ENCODE measurements at places on chromosomes 16 and 17.

DNA sequence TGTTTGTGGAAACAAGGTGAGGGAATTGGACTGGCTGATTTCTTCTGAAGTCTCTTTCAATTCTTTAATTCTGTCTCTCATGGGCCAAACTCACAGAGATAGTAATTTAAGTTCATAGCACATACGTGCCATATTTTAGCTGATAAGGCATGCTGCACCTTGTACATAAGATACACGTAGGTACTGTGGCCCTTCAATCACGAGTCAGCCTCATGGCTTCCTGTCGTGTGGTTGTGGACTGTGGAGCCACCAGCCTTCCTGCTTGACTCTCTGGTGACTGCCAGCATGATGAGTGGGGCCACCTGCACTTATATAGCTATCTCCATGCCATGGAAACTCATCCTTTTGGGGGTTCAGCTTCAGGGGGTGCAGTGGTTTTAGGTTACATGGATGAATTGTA lies 25.1 kb downstream of the KSR1 start:
- peak; percentile 69 for DNase-seq

DNA sequence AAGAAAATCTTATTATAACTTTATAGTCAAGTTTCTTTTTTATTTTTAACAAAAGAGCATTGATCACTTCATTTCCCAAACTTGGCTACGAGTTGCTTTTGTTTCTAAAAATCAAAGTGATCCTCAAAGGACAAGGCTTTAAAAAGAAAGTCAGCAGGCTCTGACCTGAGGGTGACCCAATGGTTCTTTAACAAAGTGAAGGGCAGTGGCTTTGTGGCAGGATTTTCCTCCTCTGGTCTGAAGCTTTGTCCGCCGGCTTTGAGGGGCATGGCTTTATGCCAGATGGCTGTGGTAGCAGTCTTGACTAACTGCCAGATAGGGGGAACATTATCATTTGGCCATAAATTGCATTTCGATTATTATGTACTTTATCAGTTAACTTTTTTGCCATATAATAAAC lies 28.5 kb downstream of the IQCK start:
- DNase-seq: peak; percentile 39

DNA sequence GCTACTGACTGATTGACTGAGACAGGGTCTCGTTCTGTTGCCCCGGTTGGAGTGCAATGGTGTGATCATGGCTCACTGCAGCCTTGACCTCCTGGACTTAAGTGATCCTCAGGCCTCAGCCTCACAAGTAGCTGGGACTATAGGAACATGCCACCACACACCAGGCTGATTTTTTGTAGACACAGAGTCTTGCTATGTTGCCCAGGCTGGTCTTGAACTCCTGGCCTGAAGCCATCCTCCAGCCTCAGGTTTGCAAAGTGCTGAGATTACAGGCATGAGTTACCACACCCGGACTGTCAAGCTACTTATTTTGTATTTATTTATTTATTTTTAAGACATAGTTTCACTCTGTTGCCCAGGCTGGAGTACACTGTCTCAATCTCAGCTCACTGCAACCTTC lies 55.2 kb downstream of the METTL16 start:
- DNase-seq: no peak

GRCh38 chr17:77497578-77497934 lies 356.8 kb downstream of the SEC14L1 start:
- DNase-seq: no peak

GRCh38 chr16:30416624-30417528 lies 9.5 kb downstream of the ZNF771 start:
- peak; percentile 41 for DNase-seq

DNA sequence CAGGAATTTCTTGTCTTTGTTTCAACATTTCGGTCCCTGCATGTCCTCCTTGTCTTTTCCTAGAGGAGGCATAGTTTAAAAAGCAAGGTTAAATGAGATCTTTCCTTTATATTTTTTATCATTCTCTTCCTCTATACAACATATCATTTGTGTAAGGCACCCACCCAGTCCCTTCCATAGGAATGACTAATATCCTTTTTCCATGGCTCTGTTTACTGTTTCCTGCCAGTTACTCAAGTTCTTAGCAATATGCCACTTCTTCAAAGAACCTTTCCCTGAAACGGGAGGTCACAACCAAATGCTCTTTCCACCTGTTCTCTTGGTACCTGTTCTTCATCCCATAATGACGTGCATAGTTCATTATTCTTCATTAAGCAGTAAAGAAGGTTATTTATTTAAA lies 1237.1 kb upstream of the GOT2 start:
- no peak for DNase-seq

- DNase-seq: no peak
These were observed 46.6 kb downstream of the STH start for GRCh38 chr17:46045639-46046038.

DNA sequence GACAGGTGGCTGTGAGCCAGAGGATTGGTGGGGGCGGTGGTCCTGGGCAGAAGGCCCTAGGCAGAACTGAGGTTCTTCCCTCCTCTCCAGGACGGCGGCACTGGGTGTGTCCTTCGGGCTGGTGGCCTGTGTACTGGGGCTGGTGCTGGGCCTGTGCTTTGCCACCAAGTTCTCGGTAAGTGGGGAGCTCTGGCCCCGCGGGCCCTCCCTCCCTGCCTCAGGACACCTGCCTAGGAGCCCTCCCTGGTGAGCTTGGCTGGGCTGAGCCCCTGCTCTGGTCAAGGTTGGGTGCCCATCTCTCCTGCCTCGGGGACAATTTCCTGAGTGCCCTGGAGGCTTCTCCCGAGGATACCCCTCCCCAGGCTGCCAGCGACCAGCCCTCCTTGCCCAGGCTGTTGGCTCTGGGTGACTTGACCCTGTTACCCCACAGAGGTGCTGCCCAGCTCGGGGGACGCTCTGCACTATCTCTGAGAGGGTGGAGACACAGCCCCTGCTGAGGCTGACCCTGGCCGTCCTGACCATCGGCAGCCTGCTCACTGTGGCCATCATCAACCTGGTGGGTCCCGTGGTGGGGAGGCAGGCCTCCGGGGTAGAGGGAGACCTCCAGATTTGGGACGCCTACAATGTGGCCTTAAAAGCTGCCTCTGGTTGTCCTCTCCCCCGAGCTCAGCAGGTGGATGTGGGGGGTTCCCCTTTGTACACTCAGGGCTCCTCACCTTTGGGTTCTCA lies 42.0 kb downstream of the ADCY7 start:
- DNase-seq: no peak

- DNase-seq: no peak
These were observed 18.7 kb downstream of the CRISPLD2 start for GRCh38 chr16:84838383-84838948.

DNA sequence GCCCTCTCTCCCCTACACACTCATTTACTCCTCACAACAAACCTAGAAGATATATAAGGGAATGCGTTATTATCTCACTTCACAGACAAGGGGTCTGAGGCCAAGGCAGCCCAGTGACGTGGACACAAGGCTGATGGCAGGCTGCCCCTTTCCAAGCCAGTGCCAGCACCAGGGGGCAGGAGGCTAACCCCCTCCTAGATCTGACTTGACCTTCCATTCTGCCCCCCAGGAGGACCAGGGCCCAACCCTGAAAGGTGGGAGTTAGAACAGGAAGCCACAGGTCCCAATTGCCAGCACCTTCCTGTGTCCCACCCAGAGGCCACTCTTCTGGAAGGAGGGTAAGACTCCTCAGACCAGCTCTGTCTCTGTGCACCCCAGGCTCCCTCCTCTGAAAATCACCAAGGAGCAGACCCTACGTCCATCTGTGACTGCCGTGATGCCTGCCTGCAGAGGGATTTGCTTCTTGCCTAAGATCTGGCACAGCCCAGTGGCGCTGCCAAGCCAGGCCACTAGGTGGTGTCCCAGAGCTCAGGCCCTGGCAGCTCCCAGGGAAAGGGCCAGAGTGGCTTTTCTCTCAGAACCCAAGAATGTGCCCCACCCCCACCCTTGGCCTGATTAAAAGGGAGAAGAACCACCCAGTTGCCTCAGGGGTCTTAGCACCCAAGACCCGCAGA lies 42.4 kb upstream of the MRPS23 start:
- DNase-seq: peak; percentile 89

DNA sequence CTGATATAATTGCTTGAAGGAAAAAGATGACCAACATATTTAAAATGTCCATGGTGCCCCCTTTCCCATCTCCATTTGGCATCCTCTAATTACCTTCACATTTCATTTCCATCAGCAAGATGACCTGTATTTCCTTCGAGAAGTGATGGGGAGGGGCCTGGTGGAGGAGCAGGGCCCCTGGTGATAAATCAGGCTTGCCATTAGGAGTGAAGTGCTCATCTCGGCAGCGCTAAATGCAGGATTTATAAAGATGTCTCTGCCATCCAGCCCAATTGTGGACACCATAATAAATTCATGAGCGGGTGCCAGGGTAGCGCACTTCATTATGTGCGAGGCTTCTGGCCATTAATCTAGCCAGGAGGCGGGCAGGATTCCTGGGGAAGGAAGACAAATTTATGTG lies 101.5 kb upstream of the IRX6 start:
- DNase-seq: no peak

GRCh38 chr16:86083382-86084002 lies 184.5 kb downstream of the IRF8 start:
- no peak for DNase-seq

DNA sequence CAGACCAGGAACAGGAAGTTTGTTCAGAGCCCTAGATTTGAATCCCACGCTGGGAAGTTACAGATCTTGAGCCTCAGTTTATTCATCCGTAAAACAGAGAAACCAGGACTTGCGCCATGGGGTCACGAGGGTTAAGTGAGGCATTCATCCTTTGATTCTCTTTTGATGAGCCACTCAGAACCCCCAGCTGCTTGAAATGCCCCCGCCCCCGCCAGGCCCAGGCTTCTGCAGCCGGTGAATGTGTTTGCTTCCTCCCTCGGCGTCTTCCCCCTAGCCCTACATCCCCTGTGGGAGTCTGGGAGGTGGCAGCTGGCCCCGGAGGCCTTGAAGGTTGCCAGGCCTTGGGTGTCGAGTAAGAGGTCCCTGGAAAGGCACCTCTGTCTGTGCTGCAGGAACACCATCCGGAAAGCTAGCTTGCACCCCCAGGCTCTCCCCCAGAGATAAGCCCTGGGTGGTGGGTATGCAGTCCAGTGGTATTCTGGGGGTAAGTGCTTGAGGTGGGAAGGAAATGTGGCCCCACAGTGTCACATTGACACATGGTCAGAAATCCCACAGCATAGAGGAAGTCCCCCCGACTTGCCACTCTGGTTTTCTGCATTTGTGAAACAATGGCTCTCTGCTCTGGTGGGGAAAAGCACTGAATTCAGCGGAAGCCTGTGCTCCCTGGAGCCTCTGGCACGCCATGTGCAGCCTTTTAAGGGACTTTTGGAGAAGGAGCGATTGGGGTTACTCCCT lies 14.9 kb downstream of the IRF8 start:
- DNase-seq: no peak

- no peak for DNase-seq
These were observed 188.6 kb downstream of the C16orf78 start for GRCh38 chr16:49562228-49562627.

GRCh38 chr16:3872216-3872895 lies 8.2 kb downstream of the CREBBP start:
- DNase-seq: no peak

DNA sequence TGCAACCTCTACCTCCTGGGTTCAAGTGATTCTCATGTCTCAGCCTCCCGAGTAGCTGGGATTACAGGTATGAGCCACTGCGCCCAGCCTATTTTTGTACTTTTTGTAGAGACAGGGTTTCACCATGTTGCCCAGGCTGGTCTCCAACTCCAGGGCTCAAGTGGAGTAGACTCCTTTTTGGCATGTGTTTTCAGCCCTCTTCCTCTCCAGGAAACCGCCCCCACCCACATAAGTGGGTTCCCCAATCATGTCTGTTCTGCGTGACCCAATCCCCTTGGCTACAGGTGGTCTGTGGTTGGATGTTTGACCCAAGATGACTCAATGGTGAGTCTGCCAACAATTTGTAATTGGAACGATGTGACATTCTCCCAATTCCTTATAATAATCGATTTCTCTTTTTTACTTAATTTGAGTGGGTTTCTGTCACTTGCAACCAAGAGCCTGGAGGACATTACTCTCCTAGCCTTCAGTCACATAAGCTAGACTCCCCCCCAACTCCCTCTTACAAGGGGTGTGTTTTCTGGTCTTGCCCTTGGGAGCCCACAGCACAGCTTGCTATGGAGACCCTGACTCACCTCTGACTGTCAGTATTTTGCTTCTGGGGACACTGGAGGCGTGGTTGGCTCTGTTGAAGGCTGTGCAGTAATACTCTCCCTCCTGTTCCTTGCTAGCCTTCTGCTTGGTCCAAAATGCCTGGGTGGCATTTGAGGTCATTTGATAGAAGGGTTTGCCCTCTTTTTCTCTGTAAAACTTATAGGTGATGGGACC lies 34.9 kb downstream of the PECAM1 start:
- DNase-seq: no peak

- peak; percentile 33 for DNase-seq
These were observed 61.7 kb upstream of the ZNF469 start for GRCh38 chr16:88320947-88321634.

GRCh38 chr17:40427002-40427491 lies 9.4 kb upstream of the TOP2A start:
- no peak for DNase-seq

DNA sequence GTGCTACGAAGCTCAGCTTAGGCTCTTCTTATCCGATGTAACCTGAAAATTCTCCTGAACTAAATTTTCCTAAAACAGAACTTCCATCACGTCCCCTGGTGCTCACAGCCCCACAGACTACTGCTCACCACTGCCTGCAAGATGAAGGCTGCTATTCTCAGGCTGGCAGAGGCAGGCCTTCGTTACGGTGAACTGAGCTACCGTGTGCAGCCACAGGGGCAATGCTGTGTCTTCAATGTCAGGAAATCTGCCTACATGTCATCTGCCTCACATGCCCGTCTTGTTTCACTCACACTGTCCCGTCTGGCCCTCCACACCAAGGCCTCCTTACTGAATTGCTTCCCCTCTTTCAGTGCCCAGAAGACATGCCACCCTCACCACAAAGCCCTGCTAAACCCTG lies 15.9 kb downstream of the EMC8 start:
- no peak for DNase-seq

DNA sequence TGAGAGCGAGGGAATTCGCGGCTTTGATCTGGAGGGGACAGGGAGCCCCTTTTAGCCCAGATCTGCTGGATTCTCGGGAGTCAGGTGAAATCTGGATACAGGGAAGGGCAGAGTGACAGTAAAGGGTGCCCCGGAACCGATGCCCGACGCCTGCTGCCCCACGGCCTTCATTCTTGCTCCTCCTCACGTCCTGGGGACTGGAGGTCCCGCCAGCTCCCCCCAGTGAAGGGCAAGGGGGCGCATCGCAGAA lies 596 bp downstream of the OR1F1 start:
- DNase-seq: no peak

GRCh38 chr16:85798901-85799496 lies 345 bp downstream of the EMC8 start:
- DNase-seq: peak; percentile 62

GRCh38 chr16:19110537-19111360 lies 3.0 kb upstream of the ITPRIPL2 start:
- DNase-seq: no peak

GRCh38 chr16:89325861-89326471 lies 108.5 kb downstream of the ZNF778 start:
- peak; percentile 91 for DNase-seq

DNA sequence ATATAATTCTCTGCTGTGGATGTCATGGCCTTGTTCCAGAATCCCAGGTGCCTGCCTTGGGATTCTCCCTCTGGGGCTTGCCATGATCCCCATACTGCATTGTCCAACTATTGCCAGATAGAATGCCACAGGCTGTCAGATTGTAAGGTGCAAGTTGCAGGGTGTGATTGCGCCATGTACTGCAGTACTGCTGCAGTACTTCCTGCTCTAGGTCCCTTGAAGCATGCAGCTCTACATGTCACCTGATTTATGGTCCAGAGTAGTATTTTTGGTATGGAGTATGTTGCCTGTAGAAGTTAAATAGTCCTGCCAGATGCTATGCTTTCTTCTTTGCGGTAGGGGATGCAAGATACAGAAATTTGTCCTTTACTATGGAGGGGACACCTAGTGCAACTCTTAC lies 7.0 kb upstream of the SLFN5 start:
- no peak for DNase-seq
